ENCODE measurements at places on chromosomes 12 and 14.
A peak's percentile ranks its signal among the peaks of the same experiment; 100 is the strongest.

DNA sequence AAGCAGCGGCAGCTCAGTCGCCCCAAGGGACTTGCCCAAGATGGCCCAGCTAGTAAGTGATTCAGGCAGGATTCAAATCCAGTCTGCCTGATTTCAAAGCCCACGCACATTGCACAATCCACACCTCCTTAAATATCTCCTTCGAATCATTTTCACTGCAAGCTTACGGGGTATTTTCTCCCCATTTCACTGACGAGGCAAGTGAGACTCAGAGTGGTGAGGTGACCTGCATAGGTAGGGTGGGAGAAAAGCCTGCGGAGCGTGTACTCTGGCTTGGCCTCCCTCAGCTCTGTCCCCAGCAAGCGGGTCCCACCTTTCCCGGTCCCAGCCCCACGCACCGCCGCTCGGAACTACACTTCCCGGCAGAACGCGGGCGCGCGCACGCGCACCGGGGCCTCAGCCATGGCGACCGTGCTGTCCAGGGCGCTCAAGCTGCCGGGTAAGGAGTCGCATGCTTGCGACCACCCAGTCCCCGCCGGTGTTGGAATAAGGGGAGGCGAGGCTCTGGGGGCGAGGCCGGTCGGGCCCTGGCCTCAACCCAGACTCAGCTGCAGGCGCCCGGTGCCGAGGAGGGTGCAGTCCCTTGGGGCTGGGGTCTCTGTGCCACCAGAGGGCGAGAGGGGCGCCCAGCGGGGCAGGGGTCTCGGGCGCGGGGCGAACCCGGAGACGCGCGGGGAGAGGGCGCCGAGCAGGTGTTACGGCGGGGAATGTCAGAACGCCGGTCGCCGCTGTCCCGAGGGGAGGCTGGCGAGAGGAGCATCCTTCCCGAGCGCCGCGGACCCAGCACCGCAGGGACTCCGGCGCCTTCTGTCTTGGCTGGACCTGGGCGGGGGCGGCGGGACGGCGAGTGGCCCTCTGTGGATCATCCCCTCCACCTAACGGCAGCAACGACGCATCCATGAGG lies at the start of gene FAM234B:
FAM234B (plus strand) TSS at position 380 of the 904 bp plus-strand sequence; CDS start at position 403, 23 bp downstream.
- DNase-seq = peak; percentile 37

DNA sequence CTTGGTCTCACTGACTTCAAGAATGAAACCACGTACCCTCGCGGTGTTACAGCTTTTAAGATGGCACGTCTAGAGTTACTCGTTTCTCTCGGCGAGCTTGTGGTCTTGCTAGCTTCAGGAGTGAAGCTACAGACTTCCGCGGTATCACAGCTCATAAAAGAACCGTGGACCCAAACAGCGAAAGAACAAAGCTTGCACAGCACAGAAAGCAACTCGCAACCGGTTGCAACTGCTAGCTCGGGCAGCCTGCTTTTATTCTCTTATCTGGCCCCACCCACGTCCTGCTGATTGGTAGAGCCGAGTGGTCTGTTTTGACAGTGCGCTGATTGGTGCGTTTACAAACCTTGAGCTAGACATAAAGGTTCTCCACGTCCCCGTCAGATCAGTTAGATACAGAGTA lies 4.2 kb upstream of the CLEC4C start:
- DNase-seq = no peak

DNA sequence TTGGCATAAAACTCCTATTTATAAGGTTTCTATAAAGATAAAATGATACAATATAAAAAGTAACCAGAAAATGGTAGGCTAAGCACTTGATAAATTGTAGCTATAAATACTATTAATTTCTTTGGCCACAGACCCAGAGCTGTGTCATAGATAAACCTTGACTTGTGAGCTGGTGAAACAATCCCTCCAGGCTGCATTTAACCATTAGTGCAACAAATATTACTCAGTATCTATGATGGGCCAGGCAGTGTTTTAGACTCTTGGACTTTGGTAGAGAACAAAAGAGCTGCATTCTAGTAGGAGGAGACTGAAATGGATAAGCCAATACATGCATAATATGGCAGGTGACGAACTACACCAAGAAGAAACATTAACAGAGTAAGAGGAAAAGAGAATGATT lies 178.1 kb downstream of the BTG1 start:
- no peak for DNase-seq

DNA sequence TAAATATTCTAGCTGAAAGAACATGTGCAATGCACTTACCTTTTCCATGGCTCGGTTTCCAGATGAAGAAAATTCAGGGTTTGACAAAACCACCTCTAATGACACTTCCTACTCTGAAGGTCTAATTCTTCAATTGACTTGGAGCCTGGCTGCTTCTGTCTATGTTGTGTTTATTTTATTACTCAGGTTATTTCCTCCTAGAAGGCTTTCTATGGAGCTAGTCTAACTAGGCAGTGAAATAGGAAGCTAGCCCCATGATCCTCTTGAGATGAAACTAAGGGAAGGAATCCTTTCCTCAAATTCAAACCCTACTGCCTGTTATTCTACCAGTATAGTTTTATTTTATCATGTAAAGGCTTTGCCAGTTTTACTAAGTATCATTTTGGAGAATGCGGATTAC lies 20.9 kb upstream of the IFNG-AS1 start:
- DNase-seq = no peak

GRCh38 chr12:107533218-107533617 lies 152.4 kb upstream of the PWP1 start:
- no peak for DNase-seq

DNA sequence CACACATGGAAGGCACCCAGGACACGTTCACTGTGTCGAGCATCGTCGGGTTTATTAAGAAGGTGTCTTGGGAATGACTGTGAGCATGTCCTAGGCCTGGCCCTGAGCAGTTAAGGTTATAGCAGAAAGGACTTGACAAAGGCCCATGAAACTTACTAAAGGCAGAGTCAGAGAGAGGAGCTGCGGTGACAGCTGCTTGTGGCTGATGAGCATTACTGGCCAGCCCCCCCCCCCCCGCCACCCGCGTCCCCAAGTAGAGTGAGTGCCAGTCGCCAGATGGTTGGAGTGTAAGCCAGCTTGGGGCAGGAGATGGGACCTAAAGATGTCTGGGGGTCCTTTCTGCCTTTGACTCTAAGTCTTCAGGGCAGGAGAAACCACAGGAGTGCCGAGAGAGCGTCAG lies 169.9 kb downstream of the TSPAN9 start:
- DNase-seq = no peak

DNA sequence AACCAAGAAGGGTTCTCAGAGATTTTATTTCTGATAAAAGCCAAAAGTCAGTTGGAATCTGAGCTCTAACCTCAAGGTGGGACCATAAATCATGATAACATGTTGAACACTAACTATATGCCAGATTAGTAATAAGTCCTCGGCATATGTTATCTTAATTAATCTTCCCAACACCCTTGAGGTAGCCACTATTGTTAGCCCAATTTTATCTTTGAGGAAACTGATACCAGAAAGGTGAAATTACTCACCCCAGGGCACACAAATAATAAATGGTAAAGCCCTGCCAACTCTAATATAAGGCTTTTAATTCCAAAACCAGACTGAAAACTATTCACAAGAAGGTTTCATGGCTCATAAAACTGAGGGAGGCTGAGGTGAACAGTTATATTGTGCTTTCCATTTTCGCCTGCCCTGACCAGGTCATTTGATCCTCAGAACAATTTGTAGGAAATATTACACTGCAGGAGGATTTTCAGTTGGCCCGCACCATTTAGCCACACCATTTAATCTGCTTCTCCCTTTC lies 16.1 kb upstream of the NUAK1 start:
- DNase-seq = no peak

GRCh38 chr14:22099942-22100763 lies 426.5 kb upstream of the OR4E1 start:
- no peak for DNase-seq

DNA sequence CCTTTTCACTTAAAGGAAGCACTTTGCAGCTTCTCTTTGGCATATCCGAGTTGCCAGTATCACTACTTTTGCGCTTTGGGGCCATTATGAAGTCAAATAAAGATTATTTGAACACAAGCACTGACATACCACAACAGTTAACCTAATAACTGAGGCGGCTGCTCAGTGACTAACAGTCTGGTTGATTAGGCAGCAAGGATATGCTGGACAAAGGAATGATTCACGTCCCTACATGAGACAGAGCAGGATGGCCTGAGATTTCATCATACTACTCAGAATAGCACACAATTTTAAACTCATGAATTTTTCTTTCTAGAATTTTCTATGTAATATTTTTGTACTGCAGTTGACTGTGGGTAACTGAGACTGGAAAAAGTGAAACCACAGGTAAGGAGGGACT lies 56.9 kb upstream of the E2F7 start:
- DNase-seq = no peak

- no peak for DNase-seq
Measured at GRCh38 chr12:46985816-46986215, 93.6 kb upstream of the PCED1B start.

DNA sequence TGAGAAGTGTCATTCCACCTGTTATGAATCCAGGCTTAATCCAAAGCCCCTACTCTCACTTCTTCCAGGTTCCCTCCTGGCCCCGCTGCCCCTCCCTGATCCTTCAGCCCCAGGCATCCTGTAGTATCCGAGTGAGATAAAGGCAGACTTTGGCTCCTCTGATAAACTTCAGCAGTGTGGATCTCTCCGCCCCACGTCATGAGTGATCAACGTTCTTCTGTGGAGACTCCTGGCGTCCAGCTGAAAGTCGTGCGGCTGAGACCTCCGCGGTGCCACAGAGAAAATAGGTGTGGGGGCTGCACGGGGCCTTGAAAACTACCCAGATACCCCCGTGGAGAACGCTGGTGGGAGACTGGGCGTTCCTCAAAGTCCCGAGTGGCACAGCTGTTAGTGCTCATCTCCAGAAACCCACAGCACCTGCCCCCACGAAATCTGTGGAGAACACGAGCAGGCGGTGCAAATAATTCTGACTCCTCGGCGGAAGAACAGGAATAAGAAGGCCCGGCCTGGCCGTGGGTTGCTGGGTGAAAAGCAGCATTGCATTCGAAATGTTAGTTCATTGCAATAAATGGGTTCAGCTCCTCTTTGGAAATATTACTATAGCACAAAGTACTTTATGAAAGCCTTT lies 180.0 kb upstream of the RGS6 start:
- no peak for DNase-seq

DNA sequence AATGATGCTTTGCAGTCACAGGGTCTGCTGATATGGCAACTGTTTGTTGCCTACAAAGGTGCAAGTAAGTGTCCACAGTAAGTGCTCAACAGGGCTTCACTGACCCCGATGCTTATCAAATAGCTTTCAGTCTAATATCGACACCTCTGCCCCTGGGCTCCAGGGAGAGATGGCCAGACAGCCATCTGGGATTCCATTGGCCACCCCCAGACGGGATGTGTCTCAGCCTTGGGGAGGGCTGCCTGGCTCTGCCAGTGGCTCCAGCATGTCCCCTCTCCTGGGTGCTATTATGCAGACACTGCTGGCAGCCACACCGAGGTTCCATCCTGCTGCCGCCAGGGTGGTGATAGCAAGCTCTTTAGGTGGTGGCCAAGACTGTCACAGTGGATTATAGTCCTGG lies 57.4 kb downstream of the DGLUCY start:
- DNase-seq = no peak

- no peak for DNase-seq
Measured at GRCh38 chr12:14959463-14959862, 1.9 kb downstream of the ARHGDIB start.

GRCh38 chr14:29042551-29042950 lies 276.0 kb downstream of the FOXG1 start:
- no peak for DNase-seq

DNA sequence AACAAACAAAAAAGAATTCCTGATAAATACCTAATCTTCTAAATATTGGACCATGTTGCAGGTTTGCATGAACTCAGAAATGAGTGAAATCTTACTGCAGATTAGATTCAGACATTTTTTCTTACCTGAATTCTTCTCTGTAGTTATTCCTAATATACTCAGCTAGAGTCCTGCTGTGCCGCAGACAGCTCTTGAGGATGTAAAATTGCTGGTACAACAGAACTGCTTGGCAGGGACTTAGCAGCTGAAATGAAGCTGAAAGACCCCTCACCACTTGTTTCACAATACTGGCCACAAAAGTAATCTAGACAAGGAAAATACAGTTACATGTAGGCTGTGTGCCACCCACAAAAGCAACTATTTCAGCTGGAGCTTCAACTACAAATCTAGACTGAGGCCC lies 48.3 kb upstream of the KICS2 start:
- no peak for DNase-seq

- peak; percentile 26 for DNase-seq
Measured at GRCh38 chr12:98955284-98955683, 310.2 kb downstream of the APAF1 start.

GRCh38 chr12:90512518-90512917 lies 442.5 kb downstream of the CCER1 start:
- no peak for DNase-seq

GRCh38 chr12:76074701-76075336 lies 9.7 kb downstream of the NAP1L1 start:
- DNase-seq = no peak

- DNase-seq = no peak
Measured at GRCh38 chr14:48963231-48963790, 622.9 kb downstream of the RPS29 start.

DNA sequence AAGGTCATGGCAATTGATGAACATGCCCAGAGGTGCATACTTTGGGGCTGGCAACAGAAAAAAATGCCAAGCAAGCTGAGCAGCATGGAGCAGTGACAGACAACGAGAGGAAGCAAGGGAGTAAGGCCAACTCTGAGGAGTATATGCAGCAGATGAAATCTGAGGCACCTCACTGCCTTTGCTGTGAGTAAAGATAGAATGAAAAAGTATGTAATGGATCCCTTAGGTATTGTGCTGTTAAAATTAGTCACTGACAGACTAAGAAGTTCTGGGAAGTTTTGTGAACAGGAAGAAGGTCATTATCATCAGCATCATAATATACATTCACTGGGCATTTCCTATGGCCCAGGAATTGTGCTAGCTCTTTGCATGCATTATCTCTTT lies 269.9 kb downstream of the DUSP6 start:
- no peak for DNase-seq

GRCh38 chr12:122097584-122097926 lies 19.0 kb downstream of the MLXIP start:
- DNase-seq = no peak

GRCh38 chr14:90551070-90551704 lies 154.4 kb downstream of the CALM1 start:
- DNase-seq = no peak

All from NCI-H1436 (cell line).